ENCODE measurements at places on chromosomes 5 and 9.

DNA sequence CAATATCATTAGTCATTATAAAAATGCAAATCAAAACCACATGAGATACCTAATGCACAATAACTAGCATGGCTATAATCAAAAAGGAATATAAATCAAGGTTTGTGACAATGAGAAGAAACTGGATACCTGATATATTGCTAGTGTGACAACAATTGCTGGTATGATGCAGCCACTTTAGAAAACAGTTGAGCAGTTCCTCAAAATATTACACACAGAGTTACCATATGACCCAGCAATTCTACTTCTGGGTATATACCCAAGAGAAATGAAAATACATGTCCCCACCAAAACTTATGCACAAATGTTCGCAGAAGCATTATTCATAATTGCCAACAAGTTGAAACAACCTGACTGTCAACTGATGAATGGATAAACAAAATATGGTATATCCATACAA lies 339.7 kb upstream of the POU5F2 start:
- no peak for DNase-seq

- no peak for DNase-seq
Observed at GRCh38 chr5:76735762-76736545, 20.0 kb downstream of the F2R start.

- DNase-seq: no peak
Observed at GRCh38 chr5:149603210-149603609, 21.9 kb downstream of the ARHGEF37 start.

DNA sequence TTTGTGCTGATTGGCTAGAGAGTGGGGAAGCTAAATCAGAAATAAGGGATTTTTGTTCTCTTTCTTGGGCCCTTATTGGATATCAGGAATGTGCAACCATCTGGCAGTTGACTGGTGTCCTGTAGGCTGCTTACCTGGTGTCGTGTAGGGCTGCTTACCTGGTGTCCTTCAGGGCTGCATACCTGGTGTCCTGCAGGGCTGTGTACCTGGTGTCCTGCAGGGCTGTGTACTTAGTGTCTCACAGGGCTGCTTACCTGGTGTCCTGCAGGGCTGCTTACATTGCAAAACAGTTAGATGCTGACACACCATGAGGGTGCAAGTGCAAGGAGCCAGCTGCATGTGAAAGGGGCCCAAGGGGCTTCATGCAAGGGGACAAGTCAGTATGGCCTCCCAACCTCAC lies 249.3 kb downstream of the ICE1 start:
- no peak for DNase-seq

- DNase-seq: no peak
Observed at GRCh38 chr9:34665067-34665380, 2.6 kb upstream of the CCL27 start.

- no peak for DNase-seq
Observed at GRCh38 chr5:172095368-172096206, 89.1 kb upstream of the FBXW11 start.

DNA sequence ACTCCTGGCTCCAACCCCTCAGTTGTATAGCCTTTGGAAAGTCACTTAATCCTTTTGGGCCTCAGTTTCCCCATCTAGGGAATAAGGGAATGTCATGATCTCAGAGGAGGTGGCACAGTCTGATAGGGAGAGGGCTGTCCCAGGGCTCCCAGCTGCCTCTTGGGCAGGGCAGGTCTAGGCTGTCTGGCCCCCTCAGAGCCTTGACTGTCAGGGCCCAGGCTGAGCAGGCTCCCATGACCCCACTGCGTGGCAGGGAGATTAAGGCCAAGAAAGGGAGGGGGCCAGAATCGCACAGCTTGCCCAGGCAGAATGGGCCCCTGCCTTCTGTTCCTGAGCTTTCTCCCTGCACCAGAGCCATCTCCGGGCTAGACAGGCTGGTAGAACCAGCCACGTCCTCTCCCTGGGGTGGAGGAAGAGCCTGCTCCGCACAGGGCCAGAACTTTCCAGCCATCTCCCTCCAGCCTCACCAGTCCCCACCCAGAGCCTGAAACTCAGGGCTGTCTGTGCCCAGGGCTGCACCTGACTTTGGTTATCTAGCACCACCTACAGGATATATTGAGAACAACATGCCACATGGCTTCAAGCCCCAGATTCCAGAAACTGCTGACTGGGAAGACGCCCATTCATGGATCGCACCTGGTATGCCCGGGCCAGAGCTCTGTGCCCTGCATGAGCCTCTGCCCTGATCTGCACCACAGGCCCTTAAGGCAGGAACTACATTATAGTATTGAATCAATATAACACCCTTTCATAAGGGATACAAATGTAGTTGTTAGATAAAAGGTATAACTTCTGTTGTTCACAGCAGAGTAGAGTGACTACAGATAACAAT lies 32.1 kb downstream of the NAIF1 start:
- no peak for DNase-seq

GRCh38 chr9:120873512-120873911 lies 3.5 kb downstream of the PHF19 start:
- no peak for DNase-seq

- no peak for DNase-seq
Observed at GRCh38 chr9:81292056-81292805, 397.1 kb downstream of the TLE1 start.

- DNase-seq: no peak
Observed at GRCh38 chr9:133873461-133873891, 118.6 kb downstream of the VAV2 start.

- no peak for DNase-seq
Observed at GRCh38 chr5:41503310-41503709, 7.1 kb downstream of the PLCXD3 start.

DNA sequence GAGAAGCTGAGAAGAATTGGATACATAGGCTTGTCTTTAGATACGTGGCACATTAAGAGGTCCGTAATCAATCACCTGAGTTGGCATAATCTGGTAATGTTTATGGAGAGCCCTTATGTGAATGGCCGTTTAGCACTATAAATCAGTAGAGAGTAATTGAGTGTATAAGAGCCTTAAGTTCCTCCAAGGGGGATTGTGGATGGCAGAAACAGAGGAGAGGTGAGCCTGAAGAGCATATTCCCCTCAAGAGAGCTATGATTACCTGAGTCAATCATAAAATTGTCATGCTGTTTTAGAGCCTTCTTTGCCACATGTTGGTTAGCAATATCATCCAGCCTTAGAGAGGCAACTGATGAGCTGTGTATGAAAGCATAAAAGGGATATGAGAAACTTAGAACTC lies 58.8 kb downstream of the FOCAD start:
- DNase-seq: no peak

- DNase-seq: no peak
Observed at GRCh38 chr9:107044872-107045271, 181.9 kb downstream of the ZNF462 start.

- no peak for DNase-seq
Observed at GRCh38 chr9:88988796-88989641, 2.2 kb upstream of the S1PR3 start.

- DNase-seq: no peak
Observed at GRCh38 chr9:131732636-131733289, 7.1 kb downstream of the RAPGEF1 start.

DNA sequence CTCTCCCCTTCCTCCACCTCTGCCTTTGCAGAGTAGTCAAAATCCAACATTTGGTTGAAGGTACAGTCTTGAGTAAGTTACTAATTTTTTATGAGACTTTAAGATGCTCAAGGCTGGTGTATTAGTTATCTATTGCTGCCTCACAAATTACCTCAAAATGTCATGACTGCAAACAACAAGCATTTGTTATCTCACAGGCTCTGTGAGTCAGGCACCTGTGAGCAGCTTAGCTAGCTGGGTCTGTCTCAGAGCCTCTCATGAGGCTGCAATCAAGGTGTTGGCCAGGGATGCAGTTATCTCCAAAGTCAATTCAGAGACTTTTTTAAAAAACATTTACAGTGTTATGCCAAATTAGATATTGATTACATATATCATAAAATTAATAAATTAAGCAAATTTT lies 371.3 kb upstream of the RGMB start:
- DNase-seq: no peak

DNA sequence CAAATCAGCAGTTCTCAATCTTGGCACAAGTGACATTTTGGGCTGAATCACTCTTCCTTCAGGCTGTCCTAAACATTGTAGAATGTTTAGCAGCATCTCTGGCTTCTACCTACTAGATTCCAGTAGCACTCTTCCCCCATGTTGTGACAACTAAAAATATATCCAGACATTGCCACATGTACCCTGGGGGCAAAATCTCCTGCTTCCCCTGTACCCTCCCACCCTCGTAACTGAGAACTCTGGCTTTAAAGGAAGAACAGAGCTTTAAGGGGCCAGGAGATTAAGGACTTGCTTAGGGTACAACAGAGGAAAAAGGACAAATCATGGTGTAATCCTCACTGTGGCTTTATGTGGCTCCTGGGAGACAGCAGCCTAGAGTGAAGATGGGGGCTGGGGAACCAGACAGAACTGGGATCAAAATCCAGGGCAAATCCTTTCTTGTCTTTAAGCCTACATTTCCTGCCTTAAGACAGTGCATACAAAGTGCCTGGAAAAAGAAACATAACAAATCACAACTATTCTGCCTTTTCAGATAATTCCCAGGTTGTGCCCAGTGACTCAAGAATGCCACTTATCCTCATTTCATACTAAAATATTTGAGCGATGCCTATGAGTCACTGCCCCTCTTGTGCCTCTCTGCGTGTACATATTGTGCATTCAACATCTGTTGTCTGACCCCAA lies 109.3 kb downstream of the DAPK1 start:
- no peak for DNase-seq

DNA sequence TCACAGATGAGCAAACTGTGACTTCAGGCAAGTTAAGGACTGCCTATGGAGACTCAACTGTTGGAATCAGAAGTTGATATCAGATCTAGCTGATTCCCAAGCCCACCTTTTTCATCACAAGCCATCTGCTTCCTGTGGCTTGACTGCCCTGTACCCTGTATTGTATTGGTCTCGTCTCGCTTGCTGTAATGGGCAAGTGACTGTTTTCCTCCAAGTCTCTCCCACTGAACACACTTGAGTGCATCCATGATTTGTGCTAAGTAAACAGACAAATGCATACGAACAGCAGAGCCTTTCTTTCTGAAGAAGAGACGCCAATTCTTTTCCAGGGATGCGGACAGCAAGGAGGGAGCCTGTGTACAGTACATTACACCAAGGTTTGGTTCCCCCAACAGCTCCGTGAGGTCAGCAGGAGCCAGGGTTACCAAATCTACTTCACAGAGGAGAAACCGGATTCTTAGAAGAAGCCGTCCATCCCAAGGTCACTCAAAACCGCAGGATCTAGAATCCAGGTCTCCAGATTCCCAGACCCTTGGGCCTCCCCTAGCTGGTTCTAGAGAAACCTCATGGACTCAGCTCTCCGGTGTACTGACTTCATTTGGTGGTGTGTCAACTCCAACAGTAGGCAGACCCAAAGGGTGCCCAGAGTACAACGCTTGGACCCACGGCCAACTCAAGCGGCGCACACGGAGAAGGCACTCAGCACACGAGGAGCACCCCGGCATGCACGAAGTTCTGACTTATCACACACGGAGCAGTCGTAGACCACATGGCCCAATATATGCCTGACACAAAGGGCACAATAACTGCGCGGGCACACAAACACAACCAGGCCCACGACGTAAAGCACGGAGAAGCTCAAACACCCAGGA lies 1.1 kb downstream of the BAG1 start:
- no peak for DNase-seq

GRCh38 chr9:21096172-21096900 lies 18.6 kb upstream of the IFNB1 start:
- no peak for DNase-seq

DNA sequence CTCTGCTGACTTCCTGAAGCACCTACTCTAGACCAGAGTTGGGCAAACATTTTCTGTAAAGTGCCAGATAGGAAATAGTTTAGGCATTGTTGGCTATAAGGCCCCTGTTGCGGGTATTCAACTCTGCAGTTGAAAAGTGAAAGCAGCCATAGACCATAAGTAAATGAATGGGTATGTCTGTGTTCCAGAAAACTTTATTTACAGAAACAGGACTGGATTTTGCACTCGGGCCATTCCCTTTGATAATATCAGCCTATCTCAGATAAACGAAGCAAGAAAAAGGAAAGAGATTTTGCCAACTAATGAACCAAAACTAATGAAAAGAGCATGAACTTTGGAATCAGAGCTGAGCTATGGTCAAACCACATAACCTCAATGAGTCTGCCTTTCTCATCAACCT lies 184.4 kb downstream of the SAXO1 start:
- DNase-seq: no peak

DNA sequence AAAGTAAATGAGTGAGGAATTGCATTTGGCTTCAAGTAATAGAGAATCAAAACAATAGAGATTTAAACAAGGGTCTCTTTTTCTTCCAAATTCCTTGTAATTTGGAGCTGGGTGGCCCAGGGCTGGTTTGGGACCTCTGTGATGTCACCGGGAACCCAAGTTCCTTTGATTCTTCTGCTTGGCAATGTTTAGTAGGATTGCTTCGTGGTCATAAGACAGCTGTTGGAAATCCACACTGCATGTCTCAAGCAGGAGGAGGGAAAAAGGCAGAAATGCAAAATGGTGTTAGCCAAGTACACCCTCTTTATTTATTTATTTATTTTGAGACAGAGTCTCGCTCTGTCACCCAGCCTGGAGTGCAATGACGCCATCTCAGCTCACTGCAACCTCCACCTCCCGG lies 72.6 kb upstream of the IL12B start:
- no peak for DNase-seq

DNA sequence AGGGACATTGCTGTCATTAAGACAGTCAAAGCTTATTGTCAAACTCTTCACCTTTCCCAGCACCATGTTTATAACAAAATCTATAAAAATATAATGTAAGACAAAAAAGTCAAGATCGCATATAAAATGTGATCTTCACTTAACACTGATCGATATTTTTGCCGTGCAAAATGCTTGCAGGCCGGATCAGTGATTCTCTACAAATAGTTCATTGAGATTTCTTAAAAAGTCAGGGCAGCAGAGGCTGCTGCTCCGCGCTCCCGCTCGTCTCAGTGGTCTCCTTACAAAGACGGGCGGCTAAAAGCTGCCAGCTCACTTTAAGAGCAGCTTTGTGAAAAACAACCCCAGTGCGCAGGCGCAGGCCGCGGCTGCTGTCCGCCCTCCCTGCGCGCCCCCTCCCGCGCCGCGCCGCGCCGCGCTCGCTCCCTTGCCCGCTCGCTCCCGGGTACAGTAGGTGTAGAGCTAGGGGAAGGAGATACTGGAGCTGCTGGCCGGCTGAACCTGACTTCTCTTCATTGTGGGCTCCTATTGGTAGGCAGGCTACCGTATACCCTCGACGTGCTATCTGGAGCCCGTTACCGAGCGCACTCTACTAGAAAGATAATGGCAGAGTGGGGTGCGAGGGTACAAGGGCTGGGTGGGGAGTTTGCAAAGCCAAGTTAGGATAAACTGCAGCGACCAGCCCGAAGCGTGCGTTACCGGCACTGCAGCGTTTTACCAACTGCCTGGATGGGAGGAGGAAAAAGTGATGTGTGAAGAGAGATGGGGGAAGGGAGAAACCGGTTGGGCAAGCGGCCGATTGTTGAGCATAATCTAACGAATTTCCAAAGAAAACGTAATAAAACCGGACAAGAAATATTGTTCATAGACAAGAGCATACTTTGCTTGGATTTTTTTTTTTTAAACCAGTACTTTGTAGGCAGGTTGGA lies at the start of gene ARRDC3:
ARRDC3 (minus strand) TSS at position 291 of the 929 bp plus-strand sequence; CDS start at position 66, 225 bp downstream.
- peak; percentile 95 for DNase-seq

- no peak for DNase-seq
Observed at GRCh38 chr5:86885011-86885410, 267.3 kb downstream of the COX7C start.

GRCh38 chr5:150440948-150441812 lies 8.4 kb downstream of the RPS14 start:
- no peak for DNase-seq
